ENCODE measurements at places on chromosomes 13 and 19.

GRCh38 chr19:4602173-4602788 lies 37.0 kb upstream of the TNFAIP8L1 start:
- DNase-seq: no peak

- no peak for DNase-seq
Measured at GRCh38 chr19:6340493-6341201, 7.2 kb upstream of the ACER1 start.

GRCh38 chr13:44318161-44318560 lies 55.5 kb upstream of the SERP2 start:
- no peak for DNase-seq

- DNase-seq: no peak
Measured at GRCh38 chr19:3985643-3986259, 488 bp upstream of the EEF2 start.

DNA sequence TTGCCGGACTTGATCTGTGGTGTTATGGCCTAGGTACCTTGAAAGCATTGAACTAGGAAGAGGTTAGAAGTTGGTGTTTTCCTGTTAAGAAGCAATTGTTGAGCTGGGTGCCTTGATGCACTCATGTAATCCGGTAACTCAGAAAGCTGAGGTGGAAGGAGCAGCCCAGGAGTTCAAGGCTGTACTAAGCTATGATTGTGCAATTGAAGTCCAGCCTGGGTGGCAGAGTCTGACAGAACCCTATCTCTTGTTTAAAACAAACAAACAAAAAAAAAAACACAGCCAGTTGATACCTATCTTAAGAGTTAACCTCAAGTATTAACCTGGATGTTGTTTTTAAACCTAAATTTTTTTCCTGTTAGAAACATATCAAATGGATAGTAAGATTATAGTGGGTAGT lies 19.3 kb downstream of the SAFB start:
- no peak for DNase-seq

- no peak for DNase-seq
Measured at GRCh38 chr13:113862191-113862930, 1.5 kb downstream of the GAS6 start.

DNA sequence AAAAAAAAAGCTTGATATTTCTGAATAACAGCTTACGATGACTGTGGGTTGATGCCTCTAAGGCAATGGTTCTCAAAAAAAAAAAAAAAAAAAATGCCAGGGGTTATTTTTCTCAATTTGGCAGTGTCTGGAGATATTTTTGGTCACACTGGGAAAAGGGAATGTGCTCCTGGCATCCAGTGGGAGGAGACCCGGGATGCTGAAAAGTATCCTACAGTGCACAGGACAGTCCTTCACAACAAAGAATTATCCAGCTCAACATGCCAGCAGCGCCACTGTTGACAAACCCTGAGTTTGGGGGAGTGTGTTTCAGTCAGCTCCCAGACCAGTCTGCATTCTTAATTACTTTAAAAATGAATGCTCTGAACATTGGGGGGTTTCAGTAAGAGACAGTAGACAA lies 54.5 kb downstream of the FLT3 start:
- DNase-seq: no peak

DNA sequence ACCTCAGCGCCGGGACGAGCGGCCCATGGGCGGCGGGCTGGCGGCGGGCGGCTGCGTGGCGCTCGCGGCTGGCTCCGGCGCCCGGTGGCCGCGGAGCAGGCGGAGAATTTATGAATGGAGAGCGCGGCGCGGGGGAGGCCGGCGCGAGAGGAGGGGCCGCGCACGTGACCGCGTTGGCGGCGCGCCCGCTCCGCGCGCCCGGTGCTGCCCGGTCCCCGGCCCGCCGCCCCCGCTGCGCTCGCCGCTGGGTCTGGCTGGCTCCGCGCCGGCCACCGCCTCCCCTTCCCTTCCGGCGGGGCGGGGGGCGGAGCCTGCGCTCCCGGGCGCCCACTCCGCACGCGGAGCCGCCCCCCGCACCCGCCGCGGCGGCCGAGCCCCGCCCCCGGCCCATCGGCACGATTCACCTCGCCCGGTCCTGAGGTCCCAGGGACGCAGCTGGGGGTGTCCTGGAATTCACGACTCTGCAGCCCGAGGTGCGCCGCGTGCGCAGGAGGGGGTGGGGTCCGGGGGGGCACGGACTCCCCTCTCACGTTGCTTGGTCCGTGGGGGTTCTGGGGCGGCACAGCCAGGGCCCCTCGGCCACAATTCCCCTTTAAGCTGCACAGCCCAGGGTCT lies at the start of gene CBARP:
CBARP (minus strand) TSS at position 252 of the 615 bp plus-strand sequence. CDS start 1,905 bp downstream, outside the sequence.
- DNase-seq: no peak

- no peak for DNase-seq
Measured at GRCh38 chr13:29594710-29595379, 643 bp downstream of the SLC7A1 start.

DNA sequence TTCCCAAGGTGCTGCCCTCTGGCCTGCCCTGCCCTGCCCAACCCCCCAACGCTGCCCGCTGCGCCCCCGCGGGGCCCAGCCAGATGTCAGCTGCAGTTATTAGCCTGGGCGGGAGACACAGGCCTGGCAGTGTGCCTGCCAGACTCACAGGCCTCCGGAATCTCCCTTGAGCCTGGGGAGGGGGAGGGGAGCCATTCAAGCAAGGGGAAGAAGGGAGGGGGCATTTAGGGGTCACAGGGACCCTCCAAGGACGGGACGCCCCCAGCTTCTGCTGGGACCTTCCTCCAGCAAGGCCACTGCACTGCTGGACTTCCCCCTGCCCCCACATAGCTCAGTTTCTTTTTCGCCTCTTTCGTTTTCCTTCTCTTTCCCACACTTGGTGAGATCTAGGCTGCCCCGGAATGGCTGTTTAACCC lies 2.6 kb upstream of the JUNB start:
- no peak for DNase-seq

DNA sequence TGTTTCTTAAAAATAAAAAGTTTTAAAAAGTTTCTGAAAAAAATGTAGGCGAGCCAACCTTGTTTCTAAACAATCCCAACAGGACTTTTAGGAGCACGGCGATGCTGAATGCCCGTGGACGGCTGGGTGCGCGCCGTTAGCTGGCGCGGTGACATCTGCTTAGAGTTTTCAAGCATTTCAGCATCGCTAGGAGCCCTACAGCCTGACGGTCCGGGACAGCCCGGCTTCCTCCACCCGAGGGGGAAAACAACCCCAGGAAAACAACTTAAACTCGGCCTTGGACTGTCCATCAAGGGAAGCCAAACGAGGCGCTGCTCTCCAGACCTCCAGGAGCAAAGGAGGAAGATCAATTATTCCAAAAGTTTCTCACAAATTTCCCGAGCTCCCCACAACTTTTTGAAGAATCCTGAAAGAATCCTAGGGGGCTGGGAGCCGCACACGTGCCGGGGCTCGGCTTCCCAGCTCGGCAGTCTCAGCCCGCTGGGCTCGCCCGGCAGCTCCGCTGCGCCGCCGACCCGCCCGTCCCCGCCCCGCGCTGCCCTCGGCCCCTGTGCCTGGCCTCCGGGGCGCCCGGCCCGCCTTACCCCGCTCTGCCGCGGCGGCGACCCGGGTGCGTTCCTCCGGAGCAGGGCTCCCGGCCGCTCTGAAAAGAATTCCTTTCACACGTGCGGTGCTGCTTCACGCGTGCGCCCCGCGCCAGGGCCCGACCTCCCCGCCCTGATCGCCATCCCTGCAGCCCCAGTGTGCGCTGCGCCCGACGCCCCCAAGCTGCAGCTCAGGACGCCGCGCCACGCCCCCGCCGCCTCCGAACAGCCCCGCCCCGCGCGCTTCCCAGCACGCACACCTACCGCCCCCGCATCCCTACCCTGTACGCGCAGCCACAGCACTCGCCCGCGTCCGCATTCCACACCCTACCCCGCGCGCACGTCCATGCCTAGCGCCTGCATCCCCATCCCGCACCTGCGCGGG lies at the start of gene GJA3:
GJA3 (minus strand) TSS at position 747 of the 969 bp plus-strand sequence. CDS start 17,764 bp downstream, outside the sequence.
- no peak for DNase-seq

DNA sequence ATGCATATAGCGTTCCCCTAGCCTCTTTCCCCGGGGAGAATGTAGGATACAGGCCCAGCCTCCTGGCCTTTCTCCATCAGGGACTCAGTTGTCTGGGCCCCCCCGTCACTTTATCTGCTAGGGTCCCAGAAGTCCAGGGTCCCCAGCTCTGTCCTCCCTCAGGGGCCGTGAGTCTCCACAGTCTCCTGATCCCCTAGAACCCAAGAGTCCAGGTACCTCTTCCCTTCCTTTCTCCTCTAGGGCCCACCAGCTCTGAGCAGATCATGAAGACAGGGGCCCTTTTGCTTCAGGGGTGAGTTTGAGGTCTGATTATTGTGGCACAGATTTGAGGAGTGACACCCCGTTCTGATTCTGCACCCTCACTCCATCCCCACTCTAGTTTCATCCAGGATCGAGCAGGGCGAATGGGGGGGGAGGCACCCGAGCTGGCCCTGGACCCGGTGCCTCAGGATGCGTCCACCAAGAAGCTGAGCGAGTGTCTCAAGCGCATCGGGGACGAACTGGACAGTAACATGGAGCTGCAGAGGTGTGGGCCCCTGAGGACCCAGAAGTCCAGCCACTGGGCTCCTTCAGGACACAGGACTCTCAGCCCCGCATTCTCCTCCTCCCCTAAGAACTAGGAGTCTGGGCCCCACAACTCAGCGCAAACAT lies 758 bp downstream of the BAX start:
- DNase-seq: no peak

DNA sequence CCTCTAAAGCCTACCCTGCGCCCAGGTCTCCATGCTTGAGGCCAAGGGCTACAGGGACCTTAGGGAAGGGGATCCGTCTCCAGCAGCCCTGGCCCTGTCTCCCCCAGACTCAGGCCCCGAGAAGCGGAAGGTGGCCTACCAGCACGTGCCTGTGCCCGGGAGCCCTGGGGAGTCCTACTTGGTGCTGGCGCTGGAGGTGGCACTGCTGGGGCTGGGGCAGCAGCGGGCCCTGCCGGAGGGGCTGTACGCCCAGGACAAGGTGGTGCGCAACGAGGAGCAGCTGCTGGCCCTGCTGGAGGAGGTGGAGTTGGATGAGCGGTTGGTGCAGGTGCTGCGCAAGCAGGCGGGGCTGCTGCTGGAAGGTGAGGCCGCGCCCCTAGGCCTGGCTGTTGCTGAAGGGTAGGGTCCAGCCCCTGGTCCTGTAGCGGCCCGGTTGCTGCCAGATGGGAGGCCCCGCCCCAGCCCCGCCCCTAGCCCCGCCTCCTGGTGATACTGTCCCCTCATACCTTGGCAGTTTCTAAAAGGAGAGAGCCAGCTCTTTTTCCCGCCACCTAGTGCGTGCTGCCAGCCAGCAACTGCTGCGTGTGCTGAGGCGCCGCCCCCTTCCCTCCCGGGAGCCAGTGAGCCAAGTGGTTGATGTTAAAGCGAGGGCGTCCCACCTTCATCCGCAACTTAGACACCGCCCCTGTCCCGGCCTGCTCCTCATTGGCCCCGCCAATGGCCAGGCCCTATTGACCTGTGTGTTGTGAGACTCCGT lies 22.6 kb downstream of the ZSWIM4 start:
- no peak for DNase-seq

DNA sequence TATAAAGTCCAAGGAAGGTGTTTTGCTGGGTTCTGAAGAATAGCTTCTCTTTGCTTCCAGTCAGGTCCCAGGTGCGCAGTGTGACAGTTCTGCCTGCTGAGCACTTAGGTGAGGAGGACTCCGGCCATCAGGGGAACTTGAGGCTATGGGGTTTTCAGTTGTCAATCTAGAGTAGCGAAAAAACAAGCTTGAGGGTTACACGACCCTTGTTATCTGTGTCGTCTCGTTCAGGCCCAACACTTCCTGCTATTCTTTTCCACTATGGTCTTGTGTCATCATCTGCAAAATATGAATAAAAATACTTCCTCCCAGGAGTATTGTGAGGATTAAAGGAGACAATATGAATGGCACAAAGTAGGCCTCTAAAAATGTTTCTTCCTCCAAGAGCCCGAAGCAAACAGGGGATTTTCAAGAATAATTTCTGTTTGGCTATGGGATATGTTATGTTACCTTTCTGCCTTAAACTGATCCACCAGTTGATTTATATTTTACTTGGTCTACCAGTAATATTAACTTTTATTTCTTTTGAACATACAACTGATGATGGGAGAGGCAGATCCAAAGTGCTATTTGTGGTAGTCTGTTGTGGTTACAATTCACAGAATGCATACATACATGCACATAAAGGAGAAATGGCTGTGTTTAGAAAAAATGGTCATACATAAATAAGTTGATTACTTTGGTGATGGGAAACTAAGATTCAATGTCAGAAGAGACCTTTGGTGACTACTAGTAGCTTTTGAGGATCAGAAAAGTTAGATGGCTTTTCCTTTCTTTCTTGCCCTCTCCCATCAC lies 40.5 kb upstream of the RCBTB2 start:
- DNase-seq: no peak
